Stimulated activated CD8-positive, alpha-beta memory T cell treated with anti-CD3 and anti-CD28 coated beads, Interleukin-4, amount 100 ng/mL, for 24 hours (primary cell): ENCODE measurements at places on chromosomes 2 and 18.

DNA sequence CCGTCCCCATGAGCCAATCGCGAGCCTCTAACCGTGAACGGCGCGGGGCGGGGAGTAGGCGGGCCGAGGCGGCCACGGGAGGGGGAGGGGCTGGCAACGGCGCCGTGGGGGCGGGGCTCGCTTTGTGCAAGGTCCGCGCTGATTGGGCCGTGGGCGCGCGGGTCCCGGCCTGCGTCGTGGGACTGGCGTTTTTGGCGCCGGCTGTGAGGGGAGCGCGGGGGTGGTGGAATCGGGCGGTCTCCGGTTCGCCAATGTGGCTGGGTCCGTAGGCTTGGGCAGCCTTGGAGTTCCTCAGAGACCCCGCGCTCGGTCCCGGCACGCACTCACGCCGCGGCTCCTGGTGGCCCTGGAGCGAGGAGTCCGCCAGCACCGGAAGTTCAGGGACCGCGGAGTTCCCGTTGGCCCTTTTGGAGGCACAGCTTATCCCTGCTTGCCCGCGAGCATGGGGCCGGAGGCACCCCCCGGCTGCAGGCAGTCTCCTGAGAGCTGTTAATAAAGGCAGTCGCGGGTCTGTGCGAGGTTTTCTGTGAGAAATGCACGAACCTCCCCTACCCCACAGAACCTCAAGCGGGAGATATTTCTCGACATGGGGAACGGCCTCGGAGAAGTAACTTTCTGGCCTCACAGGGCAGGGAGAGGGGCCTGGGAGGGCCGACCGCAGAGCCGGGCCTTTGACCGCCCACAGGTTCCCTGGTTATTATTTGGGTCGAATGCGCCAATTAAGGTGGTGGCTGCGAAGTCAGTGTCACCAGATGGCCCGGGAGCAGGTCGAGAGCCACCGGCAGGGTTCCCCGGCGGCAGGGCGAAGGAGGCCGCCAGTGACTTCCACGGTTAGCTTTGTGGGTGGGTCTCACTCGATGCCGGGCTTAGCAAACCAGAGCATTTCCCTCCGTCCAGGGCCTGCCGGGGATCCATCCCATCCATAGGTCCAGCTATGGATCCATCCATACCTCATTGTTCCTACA is 574 bp upstream of the NCL start:
- peak; percentile 97 for DNase-seq

- DNase-seq, result no peak
Measured at GRCh38 chr18:65988386-65988785, 237.6 kb downstream of the CDH7 start.

DNA sequence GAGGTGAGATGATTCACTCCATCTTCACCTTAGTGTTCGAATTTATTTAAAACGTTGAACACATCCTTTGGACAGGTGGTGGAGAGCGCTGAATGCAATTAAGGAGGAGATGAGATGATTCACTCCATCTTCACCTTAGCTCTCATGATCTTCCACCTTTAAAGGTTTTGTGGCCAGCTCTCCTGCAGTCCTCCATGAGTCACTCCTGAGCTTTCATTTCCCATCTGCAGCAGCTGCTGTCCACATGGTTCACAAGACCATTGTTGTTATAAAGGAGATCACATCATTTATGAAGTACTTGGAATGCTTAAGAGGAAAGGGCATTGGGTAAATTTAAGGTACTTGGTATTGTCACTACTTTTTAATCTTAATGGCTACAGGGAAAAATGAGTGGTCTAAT is 298.5 kb downstream of the PAX3 start:
- DNase-seq, result no peak

DNA sequence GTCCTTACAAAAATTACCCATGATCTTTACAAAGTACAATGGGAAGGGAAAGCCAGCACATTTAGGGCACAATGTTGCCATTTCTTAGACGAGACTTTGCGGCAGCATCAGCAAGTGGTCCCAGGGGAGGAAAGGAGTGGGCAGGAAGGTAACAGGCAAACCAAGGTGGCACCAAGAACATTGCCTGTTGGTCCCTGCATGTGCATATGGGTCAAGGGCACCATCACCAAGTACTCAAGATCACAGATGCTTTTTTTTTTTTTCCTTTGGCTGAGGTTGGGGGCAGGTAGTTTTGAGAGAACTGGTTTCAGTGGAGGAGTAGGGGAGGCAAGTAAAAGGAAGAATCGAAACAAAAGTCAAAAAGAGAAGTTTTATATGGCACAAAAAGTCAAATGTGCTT is 752 bp upstream of the CYTIP start:
- DNase-seq, result no peak

DNA sequence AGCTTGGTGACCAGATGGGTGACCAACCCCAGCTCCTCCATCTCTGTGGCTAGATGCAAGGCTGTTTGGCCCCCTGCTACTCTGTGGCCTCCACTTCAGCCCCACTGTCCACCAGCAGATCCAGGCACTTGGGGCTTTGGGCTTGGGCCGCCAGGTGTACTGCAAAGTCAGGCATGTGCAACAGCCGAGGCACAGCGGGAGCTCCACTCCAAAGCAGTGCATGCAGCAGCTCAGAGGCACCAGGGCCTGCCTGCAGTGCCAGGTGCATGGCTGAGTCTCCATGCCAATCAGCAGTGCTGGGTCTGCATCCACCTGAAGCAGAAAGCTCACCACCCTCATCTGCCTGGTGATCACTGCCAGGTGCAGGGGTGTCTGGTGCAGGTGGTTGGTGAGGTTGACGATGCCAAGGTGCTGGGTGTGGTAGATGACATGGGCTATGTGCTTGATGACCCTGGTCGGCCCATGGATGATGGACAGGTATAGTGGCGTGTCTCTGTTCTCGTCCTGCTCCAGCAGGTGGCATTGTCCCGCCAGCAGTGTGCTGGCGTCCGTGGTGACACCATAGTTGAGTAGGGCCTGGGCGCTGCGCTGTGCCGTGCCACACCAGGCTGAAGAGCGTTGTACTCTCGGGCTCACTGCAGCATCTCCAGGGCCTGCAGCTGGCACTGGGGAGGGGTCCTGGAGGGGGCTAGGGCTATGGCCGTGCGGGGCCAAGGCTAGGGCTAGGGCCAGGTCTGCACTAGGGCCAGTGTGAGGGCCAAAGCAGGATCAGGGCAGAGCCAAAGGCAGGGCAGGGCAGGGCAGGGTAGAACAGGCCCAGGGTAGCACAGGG is 1.0 kb upstream of the ANKRD62 start:
- no peak for DNase-seq

GRCh38 chr2:37558623-37559022 is 112.8 kb downstream of the CDC42EP3 start:
- no peak for DNase-seq

DNA sequence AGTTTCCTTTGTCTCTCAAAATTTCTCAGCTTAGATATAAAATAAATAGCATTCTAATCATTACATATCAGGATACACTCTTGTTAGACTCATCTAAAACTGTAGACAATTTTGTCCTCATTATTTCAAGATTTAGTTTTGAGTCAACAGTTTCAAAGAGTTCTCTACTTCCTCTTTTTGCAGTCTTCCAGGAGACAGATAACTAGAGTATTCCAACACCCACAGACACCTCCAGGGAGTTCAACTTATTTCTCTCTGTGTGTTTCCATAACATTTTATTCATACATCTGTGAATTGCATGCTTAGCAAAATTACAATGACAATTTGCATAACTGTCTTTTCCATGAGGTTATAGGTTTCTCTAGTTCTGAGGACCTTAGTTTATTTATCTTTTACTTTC is 166.6 kb upstream of the HNMT start:
- no peak for DNase-seq

DNA sequence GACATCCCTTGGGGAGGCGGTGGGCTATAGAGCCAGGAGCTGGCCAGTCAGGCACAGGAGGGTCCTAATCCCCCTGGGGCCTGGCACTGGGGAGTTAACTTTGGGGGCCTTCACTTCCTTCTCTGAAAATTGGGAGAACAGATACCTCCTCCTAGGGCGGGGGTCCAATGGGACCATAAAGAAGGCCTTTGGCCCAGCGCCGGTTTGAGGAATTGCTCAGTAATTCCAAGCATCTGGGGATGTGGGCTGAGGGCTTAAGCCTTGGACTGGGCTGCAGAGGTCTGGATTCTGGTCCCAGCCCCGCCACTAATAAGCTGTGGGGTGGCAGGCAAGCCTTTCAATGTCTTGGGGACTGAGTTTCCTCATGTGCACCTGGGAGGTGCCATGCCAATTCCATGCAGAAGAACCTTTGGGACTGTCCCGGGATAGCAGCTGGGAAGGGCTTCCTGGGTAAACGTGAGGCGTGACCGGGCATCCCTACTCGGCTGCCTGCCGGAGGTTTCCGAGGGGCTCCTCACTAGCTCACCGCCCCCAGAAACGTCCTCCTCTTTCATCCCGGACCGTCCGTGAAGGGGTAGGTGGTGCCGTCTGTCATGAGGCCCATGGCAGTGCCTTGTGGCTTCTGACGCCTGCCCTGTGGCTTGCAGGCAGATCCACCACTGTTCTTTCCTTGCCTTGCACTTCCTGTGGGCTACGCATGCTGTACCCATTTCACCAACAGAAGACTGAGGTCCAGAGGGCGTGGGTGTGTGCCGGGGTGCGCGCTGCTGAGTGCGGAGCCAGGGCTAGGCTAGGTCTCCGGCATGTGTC is 67.4 kb upstream of the HPCAL1 start:
- no peak for DNase-seq

GRCh38 chr2:112491946-112492345 is 10.0 kb downstream of the TTL start:
- no peak for DNase-seq

GRCh38 chr2:234964631-234965461 is 13.0 kb downstream of the SH3BP4 start:
- no peak for DNase-seq

DNA sequence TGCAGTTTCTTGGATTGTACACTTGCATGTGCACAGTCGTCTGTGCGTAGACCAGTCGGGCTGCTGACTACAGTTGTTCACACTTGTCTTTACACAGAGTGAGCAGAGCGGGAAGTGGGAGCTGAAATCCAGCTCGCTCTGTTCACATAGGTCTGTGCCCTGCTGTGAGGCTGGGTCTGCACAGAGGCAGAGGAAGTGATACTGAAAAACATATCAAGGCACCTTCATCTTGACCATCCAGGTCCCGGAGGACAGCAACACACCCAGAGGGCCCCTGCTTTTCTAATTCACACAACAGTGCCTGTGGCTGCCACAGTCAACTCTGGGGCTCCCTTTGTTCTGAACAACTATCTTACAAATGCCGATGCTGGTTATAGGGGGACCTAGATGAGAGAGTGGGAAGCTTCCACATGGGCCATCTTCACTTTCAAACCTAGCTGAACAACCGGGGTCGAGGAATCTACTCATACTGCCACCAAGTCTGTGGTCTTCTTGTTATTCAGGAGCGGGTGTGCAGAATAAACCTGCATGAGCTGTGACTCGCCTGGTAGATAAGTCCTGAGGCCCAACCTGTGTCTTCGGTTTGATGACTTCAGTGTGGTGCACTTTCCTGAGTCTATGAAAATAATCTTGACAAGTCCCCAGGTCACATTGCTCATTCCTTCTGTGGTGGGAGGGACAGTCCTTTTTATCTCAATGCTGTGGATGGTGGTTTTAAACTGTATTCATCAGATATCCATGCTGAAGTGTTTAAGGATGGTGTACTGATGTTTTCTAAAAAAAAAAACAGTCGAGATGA is 3.5 kb upstream of the ADNP2 start:
- DNase-seq, result no peak

- no peak for DNase-seq
Measured at GRCh38 chr2:189083606-189084005, 96.0 kb downstream of the COL5A2 start.

DNA sequence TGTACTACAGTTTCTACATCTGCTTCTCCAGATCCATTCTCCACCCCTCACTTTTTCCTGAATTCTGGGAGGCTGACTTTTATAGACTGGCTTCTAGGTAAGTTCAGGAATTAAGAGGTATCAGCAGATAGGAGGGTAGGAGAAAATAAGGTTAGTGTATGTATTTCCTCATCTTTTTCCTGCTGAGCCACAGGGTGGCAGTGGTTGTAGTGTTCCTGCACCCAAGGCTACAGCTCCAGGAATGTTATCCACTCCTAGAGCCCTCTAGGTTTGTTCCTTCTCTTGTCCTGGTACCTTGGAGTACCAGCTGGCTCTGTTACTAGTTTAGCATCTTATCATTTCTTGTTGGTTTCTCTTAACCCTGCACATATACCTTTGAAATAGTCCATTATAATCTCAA is 40.7 kb upstream of the C2orf66 start:
- DNase-seq, result no peak

DNA sequence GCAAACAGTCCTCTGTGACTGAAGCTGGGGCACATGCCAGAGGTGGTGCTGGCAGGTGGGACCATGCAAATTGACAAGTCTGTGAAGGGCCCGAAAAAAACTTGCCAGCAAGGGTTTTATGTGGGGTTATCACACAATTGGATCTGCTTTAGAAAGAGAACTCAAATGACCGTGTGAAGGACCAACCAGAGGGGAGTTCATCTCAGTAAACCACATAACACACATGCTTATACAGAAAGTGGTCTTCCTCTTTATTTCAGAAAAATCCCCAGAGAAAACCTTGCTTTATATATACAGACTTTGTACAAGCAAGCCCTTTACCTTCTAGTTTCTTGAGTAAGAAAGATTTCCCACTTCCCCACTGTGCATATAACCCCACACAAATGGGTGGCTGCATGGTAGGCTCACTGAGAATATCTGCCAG is 46.7 kb downstream of the KIDINS220 start:
- DNase-seq, result no peak

DNA sequence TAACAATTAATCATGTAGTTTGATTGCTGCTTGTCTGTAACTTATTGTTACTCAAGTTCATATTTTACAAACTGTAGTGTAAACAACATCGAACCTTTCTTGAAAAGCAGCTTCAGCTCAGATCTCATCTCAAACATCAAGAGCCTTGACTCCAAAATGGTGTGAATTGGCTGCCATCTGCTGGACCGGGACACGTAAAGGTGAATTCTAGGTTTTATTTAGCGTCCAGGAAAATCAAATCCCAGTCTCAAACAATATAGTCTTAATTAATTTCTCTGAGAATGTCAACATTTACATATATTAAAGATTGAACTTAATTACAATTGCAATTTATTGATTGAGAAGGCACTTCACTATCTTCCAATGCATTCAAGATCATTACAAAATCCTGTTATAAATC is 453.0 kb downstream of the GALR1 start:
- DNase-seq, result no peak

DNA sequence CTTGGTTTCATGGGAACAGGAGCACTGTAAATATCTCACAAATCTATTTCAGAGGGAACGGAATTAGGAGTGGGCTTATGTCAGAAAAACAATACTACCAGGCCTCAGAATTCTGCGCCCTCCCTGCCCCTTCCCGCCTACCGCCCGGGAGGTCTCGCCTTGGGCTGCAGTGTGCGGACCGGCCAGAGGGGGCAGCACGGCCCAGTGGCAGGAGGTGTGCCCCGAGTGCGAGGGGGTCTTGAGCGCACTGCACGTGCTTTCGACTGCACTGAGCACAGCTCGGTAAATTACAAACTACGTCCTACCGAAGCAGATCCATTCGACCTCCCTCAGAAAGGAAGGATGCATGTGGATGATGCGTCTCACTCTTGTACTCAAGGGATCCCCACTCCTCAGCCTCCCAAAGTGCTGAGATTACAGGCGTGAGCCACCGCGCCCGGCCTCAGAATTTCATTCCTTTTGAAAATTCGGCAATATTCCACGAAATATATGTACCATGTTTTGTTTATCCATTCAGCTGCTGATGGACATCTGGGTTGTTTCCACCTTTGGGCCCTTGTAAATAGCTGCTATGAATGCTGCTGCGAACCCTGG is 297.0 kb downstream of the BCL2 start:
- no peak for DNase-seq

GRCh38 chr2:76640905-76641304 is 881.3 kb downstream of the LRRTM4 start:
- no peak for DNase-seq
